ENCODE measurements at places on chromosomes 7 and 10.

DNA sequence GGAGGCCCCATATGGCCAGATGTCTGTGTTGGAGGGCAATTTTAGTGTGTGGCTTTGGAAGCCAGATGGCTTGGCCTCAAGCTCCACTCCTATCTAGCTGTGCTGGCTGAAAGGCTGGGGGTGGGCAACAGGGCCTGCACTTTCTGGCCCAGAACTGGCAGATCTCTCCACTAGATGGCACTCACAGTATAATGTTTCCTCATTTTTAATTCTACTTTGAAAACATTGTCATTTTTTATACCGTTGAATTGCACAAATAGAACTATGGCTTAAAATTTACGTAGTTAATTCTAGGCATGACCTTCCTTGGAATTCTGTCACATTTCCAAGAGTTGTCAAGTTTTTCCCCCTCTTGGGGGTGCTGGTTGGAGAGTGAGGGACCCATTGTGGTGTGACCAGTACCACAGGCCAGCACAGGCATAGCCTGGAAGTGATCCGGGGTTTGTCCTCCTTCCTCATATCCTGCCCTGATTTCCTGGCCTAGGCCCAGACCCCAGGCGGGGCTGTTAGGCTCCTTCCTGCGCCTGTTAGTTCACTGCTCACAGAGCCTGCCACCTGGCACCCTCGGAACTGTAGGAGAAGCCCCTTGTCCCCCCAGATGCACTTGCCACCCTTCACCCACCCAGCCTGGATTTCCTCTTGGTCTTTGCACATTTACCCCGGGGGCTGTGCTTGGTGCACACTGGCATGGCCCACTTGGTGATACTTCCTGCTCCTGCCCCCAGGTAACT, 52.8 kb downstream of the ARHGAP22 start:
- DNase-seq: no peak

- DNase-seq: no peak
These were observed 4.3 kb upstream of the JAKMIP3 start for GRCh38 chr10:132061465-132061864.

DNA sequence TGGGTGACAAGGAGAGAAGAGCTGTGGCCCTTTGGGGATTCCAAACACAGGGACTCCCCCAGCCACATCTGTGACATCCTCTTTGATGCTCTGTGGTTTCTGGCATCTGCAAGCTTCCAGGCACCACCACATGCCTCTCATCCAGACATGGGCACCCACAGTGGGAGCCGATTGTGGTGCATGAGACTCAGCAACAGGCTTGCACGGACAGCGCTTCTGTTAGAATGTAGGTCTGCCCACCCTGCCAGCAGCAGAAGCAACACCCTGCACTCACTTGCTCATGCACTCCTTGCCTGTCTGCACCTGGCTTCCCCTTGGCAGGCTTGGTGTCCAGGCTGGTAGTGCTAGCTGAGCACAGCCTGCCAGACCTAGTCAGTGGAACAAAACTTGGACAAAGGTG, 735.0 kb upstream of the ZWINT start:
- DNase-seq: no peak

DNA sequence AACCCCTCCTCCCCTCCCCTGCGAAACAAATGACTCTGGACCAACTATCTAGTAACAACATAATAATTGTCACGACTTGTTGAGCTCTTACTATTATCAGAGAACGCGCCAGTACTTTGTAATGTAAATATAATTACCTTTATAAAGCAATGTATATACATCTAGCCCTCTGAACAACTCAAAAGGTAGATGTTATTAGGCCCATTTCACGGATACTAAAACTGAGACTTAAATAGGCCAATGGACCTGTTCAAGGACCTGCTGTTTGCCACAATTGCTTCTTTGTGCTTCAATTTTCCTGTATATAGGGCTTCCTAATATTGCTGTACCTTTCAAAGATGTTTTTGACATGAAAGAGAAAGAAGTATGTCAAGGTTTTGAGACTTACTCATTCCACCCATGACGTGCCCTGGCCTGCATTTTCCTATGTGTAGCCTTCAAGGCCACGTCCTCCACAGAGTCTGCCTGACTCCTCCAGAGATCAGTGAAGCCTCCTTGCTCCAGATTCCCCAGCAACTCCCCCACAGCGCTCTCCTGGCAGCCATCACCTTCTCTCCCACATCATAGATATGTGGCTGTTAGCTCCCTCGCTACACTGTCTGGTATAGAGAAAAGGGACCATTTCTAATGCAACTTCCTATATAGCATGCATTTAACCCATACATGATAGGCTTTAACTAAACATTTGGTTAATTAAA, 156.6 kb downstream of the SKIDA1 start:
- no peak for DNase-seq

DNA sequence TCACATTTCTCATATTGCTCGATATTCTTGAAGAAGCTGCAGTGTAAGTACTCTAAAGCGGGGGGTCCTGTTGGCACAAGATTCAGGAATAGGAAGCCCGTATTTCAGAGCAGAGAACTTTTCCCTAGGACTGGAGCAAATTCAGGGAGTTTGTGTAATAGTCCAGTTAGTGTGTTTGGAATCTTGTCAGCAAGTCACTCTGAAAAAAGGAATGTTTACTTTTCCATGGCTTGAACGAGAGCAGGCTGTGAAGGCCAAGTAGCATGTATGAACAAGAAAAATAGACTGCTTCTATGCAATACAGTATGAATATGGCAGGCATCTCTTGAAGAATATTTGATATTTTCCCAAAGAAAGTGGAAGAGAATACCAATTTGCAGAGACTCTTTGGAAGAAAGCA, 39.8 kb downstream of the CDC123 start:
- no peak for DNase-seq

DNA sequence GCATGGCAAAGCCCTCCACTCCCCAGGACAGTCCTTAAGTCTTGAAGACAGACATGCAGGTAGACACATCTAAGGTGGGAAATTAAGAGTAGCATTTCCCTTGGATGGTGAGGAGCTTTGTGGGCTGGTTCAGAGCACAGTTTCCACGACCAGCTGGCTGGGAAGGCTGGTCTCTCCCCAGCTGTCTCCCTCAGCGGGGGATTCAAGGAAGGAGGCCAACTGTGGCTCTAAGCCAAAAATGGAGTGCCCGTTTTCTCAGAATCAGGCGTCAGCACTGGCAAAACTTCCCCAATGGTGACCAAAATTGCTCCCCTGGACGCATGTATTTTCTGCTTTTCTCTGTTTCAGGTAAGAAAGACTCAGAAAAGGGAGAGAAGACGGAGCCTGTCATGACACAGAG, 230.6 kb upstream of the FZD8 start:
- no peak for DNase-seq

- DNase-seq: no peak
These were observed 268.9 kb upstream of the PFKP start for GRCh38 chr10:2798336-2799022.

DNA sequence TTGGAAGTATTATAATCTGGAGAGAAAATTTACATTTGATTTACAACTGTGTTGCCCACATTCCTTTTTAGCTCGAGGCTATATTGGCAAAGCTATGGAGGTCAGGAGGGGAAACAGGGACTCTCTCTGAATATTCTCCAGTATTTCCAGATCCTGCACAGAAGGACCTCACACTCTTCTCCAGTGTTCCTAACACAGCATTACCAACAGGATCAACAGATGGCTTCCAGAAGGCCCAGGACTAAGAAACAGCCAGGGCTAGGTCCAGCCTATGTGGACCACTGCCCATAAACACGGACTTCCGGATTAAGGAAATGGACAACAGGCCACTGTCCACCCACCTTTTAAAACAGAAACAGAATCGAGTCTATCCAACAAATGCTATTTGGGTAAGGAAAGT, 65.3 kb downstream of the CHCHD3 start:
- no peak for DNase-seq

GRCh38 chr10:50464004-50464409, 159.7 kb downstream of the SGMS1 start:
- no peak for DNase-seq

- DNase-seq: no peak
These were observed 87.0 kb upstream of the IGFBP3 start for GRCh38 chr7:46007990-46008643.

DNA sequence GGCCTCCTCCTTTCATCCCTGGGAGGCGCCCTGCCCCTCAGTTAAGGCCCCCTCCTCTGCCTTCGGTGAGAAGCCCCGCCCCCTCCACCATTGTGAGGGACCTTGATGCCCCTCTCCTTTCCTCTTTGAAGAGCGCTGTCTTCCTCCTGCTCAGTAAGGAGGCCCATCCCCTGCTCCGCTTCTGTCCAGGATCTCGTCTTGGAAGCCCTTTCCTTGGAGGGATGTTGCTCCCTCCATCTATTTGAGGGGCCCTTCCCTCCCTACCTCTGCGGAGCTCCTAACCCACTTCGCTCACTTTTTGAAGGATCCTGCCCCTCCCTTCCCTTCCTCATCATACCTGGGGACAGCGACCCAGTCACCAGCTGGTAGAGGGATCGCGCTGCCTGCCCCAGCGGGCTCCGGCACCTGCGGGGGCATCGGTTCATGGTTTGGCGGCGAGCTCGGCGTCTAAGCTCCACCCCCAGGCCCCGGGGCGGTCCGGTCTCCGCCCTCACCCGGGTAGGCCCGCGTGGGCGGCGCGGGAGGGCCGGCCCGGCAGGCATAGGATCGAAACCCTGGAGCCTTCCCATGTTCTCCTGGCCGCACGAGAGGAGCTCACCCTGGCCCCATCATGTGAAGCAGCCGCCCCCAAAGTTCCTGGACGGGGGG, 4.1 kb downstream of the KCNIP2 start:
- DNase-seq: no peak

- no peak for DNase-seq
These were observed 869 bp upstream of the TBX20 start for GRCh38 chr7:35254496-35255442.

GRCh38 chr10:24208661-24209431, at the start of gene KIAA1217:
KIAA1217 (plus strand) TSS chr10:24209138; CDS start chr10:24209194, 56 bp downstream.
- no peak for DNase-seq

DNA sequence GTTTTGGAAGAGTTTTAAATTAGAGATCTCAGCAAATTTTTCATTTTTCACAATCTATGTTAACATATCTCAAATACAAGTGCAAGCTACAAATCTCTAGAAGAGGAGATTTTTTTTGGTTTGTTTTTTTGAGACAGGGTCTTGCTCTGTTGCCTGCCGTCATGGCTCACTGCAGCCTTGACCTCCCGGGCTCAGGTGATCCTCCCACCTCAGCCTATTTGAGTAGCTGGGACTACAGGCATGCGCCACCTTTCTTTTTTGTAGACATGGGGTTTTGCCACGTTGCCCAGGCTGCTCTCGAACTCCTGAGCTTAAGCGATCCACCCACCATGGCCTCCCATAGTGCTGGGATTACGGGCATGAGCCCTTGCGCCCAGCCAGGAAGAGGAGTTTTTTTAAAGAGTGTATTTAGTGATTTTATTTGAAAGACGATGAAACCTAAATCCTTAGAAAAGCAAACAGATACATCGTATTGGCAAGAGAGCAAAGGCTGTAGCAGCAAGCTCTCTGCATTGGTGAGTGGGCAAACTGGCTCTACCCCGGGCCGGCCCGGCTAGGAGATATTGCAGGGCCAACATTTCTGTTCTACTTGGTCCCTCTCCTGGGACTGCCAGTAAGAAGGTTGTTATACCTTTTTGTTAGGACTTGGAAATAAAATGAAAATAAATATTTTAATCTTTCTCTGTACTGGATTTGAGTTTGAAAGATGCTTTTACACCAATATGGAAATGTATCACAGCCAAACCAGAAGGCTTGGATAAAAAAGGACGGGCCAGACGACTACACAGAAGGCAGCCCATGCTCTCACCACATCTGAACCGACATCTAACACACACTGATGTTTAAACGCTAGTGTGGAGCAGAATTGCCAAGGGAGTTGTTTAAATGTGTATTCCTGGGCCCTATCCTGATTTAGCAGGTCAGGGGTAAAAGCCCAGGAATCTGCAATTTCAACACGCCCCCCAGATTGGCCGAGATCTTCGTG, 49.6 kb upstream of the RHEB start:
- DNase-seq: no peak

- no peak for DNase-seq
These were observed 30.5 kb downstream of the SLC13A4 start for GRCh38 chr7:135697276-135698049.

GRCh38 chr10:22427101-22427500, 81.8 kb downstream of the SPAG6 start:
- no peak for DNase-seq

- no peak for DNase-seq
These were observed 52.7 kb upstream of the VIPR2 start for GRCh38 chr7:159197066-159197975.

DNA sequence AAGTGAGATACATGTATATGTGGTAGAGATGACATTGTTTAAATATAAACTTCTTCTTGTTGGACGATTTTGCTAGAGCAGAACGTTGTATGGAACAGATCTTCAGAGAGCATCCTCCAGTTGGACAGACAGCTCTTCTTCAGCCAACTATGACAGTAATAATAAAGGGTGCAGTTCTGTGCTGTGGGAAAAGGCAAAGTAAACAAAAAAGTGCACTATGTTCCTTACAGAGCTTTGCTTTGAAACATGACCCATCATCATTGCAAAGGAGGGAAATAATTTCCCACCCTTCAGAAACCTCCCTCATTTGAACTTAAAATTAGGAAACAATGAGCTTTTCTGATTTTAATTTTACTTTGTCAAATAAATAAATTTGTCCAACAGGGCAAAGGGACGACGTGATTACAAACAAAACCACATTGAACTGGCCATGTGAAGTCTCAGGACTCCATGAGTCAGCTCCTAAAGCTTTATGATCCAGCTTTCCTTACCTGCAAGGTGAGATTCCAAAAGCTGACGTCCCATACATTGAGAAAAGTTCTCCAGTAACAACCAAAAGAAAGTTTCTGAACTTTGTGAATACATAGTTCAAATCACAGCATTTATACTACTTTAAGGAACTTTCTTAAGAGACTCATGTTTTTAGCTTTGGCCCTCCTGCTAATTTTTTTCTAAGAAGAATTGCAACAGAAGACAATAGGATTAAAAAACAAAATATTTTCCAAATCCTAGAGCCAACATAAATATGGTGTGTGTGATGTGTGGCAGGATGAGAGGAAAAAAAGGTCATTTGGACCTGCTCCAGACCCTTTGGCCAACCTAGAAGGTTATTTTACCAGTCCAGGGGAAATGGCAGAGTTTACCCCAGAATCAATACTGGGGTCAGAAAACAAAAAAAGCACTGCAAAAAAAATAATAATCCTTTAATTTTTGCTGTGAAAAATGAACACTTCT, 565.4 kb upstream of the NRP1 start:
- no peak for DNase-seq

- DNase-seq: no peak
These were observed 13.1 kb upstream of the SGMS1 start for GRCh38 chr10:50636618-50637579.

DNA sequence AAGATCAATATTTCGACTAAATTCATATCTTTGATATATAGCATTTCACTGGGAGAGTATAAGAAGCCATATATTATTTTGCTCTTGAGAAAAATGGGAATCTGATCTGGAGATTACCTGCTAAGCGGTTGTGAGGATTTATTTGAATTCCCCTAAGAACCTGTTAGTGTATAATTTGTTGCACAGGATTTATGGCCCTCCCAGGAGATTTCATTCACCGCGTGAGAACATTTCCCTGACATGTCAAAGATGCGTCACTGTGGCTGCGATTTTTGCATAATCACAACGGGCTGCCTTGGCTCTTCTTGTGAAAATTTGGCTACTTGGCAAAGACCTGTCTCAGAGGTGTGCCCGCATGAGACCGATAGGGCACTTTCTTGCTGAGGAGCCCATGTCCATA, 184.7 kb upstream of the PFKP start:
- no peak for DNase-seq

Measured in esophagus squamous epithelium (tissue), 5 donors.